Left colon (tissue), 2 donors: ENCODE measurements at places on chromosomes 16 and 17. TPM values are rescaled to one million over a fixed set of nuclear protein-coding genes. Genes with fewer than 3 reads are reported as not detected.

Gene TP53TG3C
- not detected for total RNA-seq

Gene DECR2
- 60.6 TPM for total RNA-seq

Gene TBC1D3E
- not detected for total RNA-seq

Gene FOXF1
- total RNA-seq, result 13.7 TPM

Gene MSLN
- total RNA-seq, result 7.0 TPM

Gene CCL3
- total RNA-seq, result 4.2 TPM

Gene NPIPB5
- total RNA-seq, result 300 TPM

DNA sequence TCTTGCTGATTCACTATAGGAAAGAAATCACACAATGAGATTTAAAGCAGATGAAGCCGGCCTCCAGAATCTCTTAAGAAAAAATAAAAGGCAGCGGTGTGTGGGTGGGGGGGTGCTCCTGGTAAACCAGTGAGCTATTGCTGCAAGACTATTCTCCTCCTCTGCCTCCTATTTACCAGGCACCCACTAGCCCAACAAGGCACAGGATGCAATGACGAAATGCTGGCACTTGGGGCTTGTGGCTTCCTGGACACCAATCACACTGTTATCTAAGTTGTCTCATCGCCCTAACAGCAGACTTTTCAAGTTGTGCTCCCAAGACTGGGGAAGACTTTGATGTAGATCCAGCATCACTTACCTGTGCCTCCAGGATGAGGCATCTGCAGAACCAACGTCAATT lies 50.2 kb upstream of the NDRG4 start:
- no peak for DNase-seq
